ENCODE measurements at places on chromosomes 2 and 18.
A peak's percentile ranks its signal among the peaks of the same experiment; 100 is the strongest.

GRCh38 chr2:184037273-184037672 is 561.1 kb upstream of the ZNF804A start:
- no peak overlapping the region for H3K27ac ChIP-seq
- no peak for DNase-seq
- H3K36me3 ChIP-seq: no peaks in the 10 kb centered on the region
- H3K27me3 ChIP-seq: no peaks in the 10 kb centered on the region

- H3K4me3 ChIP-seq: no peak overlapping the region
- no peak overlapping the region for H3K27ac ChIP-seq
- no peaks in the 10 kb centered on the region for H3K27me3 ChIP-seq
Measured at GRCh38 chr2:5020116-5020875, 671.9 kb upstream of the SOX11 start.

- no peak for DNase-seq
- no peaks in the 10 kb centered on the region for H3K4me1 ChIP-seq
- H3K27ac ChIP-seq: no peak overlapping the region
- no peaks in the 10 kb centered on the region for H3K27me3 ChIP-seq
Measured at GRCh38 chr2:5230855-5231254, 461.3 kb upstream of the SOX11 start.

GRCh38 chr2:68753318-68753717 is 18.7 kb downstream of the ARHGAP25 start:
- H3K36me3 ChIP-seq: no peaks in the 10 kb centered on the region
- no peak for DNase-seq
- no peaks in the 10 kb centered on the region for H3K27me3 ChIP-seq
- H3K4me3 ChIP-seq: no peak overlapping the region
- H3K4me1 ChIP-seq: no peaks in the 10 kb centered on the region
- H3K27ac ChIP-seq: no peak overlapping the region

GRCh38 chr2:47429795-47430194 is 26.8 kb downstream of the MSH2 start:
- H3K36me3 ChIP-seq: peaks cover 5% of the 10 kb centered on the region
- DNase-seq: peak; percentile 62
- H3K27ac ChIP-seq: no peak overlapping the region

DNA sequence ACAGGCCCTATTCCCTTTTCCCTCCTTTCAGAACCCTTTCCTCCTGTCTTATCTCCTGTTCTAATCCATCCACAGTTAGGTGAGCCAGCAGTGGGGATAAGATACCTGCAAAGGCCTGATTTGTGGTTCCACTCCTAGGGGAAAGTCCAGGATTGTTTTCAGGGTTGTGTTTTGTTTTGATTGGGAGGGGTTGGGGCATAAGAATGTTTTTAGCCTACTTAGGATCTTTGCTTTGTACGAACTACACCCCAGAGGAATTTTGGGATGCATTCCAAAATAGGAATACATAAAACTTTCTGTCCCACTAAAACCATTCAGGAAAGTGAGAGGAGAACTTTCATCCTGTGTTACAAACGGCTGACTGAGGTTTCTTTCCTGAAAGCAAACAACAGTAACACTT is 150.8 kb upstream of the PGAP1 start:
- no peak overlapping the region for H3K4me3 ChIP-seq
- no peak overlapping the region for H3K27ac ChIP-seq
- H3K4me1 ChIP-seq: peaks cover 7% of the 10 kb centered on the region
- H3K27me3 ChIP-seq: no peaks in the 10 kb centered on the region
- no peaks in the 10 kb centered on the region for H3K36me3 ChIP-seq

GRCh38 chr2:149562324-149562723 is 25.3 kb downstream of the MMADHC start:
- H3K27ac ChIP-seq: no peak overlapping the region
- H3K4me3 ChIP-seq: peak overlapping the region; percentile 37
- H3K27me3 ChIP-seq: no peaks in the 10 kb centered on the region
- DNase-seq: peak; percentile 59
- 0 out of 2 replicates have a peak, but pooled peaks cover 1% of the 10 kb centered on the region for H3K36me3 ChIP-seq

GRCh38 chr2:192201116-192201515 is 6.4 kb upstream of the TMEFF2 start:
- no peak overlapping the region for H3K4me3 ChIP-seq
- no peak for DNase-seq
- H3K27ac ChIP-seq: no peak overlapping the region
- H3K27me3 ChIP-seq: peaks cover 15% of the 10 kb centered on the region
- H3K36me3 ChIP-seq: no peaks in the 10 kb centered on the region

DNA sequence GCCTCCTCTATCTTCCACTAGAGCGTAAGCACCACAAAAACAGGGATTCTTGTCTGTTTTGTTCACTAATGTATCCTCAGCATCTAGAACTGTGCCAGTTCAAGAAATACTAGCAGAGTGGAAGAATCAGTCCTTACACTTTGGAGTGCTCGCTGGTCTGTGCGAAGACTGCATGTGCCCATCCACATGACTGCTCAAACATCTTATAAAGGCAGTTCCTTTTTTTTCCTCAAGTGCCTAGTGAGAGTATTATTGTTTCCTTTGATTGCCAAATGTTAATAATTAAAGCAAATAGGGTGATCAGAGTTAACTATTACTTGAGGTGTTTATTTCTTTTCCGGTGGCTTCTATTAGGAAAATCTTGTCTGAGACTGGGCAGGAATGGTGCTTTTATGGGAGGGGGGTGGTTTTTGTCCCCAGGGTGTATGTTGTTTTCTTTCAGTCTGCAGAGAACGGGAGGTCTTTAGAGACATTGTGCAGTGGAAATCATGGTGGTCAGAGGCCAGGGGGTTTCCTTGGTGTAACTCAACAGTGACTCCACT is 45.6 kb upstream of the ITGB6 start:
- H3K36me3 ChIP-seq: no peaks in the 10 kb centered on the region
- DNase-seq: no peak
- no peak overlapping the region for H3K27ac ChIP-seq
- no peaks in the 10 kb centered on the region for H3K27me3 ChIP-seq

- no peaks in the 10 kb centered on the region for H3K4me1 ChIP-seq
- DNase-seq: no peak
- H3K36me3 ChIP-seq: no peaks in the 10 kb centered on the region
- no peak overlapping the region for H3K4me3 ChIP-seq
- no peak overlapping the region for H3K27ac ChIP-seq
- H3K27me3 ChIP-seq: no peaks in the 10 kb centered on the region
Measured at GRCh38 chr2:142796161-142796560, 81.3 kb upstream of the KYNU start.

- no peaks in the 10 kb centered on the region for H3K4me1 ChIP-seq
- no peaks in the 10 kb centered on the region for H3K36me3 ChIP-seq
- H3K4me3 ChIP-seq: no peak overlapping the region
- no peak for DNase-seq
- H3K27me3 ChIP-seq: no peaks in the 10 kb centered on the region
Measured at GRCh38 chr2:44531289-44531688, 169.5 kb downstream of the CAMKMT start.

- DNase-seq: no peak
- H3K4me3 ChIP-seq: no peak overlapping the region
- H3K27ac ChIP-seq: no peak overlapping the region
- no peaks in the 10 kb centered on the region for H3K36me3 ChIP-seq
Measured at GRCh38 chr2:179636100-179636980, 225.1 kb downstream of the ZNF385B start.

DNA sequence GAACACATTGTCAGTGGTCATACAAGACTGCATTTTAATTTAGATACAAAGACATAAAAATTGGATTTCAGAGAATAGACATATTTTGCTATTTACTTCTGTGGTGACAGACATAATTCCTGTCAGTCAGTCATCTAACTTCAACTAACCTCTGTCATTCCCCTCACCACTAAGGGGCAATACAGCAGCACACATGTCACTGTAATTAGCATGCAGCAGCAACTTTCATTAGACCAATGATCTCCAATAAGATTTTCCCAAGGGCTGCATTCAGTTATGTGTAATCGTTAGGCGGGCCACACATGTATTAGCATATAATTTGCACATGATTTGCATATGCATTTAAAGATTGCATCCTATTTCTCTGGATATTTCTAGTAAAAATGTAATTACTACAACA is 624.5 kb downstream of the NR4A2 start:
- no peak overlapping the region for H3K4me3 ChIP-seq
- no peaks in the 10 kb centered on the region for H3K36me3 ChIP-seq
- H3K27me3 ChIP-seq: no peaks in the 10 kb centered on the region
- no peak for DNase-seq
- no peak overlapping the region for H3K27ac ChIP-seq

DNA sequence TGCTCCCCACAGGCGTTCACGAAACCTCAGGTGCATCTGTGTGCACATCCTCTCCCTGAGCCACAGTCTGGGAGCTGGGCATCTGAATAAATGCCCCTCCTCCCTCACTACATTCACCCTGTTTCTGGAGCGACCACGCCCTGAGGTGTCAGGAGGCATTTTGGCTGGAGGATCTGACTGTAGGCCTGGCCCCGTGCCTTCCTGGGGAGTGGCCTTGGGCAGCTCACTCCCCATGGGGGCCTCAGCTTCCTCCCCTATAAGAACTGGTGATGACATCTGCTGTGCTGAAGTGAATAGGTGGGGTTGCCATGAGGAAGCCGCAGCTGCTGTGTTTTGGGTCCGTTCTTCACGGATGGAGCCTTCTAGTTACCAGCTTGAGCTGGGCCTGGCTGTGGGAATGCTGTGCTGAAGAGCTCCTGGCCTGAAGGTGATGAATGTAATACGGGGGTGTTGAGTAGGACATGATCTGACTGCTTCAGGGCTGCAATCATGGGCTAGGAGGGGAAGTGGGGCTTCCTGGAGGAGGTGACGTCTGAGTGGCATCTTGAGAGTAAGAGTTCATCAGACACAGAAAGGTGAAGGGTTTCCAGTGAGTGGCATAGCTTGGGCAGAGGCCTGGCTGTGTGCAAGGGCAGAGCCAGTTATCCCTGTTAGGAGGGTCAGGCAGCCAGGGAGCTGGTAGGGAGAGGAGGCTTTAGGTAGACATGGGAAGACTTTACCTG is 58.2 kb downstream of the GLI2 start:
- no peaks in the 10 kb centered on the region for H3K27me3 ChIP-seq
- peaks cover 13% of the 10 kb centered on the region for H3K36me3 ChIP-seq
- 0 out of 2 replicates have a peak overlapping the region, but pooled peaks have one; percentile 24 for H3K27ac ChIP-seq

GRCh38 chr2:85137156-85137555 is 4.0 kb downstream of the TCF7L1 start:
- peaks cover 24% of the 10 kb centered on the region for H3K36me3 ChIP-seq
- H3K4me1 ChIP-seq: peaks cover 11% of the 10 kb centered on the region
- H3K27ac ChIP-seq: no peak overlapping the region
- no peaks in the 10 kb centered on the region for H3K27me3 ChIP-seq
- DNase-seq: no peak

- no peaks in the 10 kb centered on the region for H3K27me3 ChIP-seq
- DNase-seq: no peak
- no peak overlapping the region for H3K27ac ChIP-seq
Measured at GRCh38 chr2:136214307-136215200, 96.6 kb upstream of the CXCR4 start.

- no peak overlapping the region for H3K27ac ChIP-seq
- peak; percentile 33 for DNase-seq
- no peaks in the 10 kb centered on the region for H3K27me3 ChIP-seq
- no peak overlapping the region for H3K4me3 ChIP-seq
Measured at GRCh38 chr2:15668611-15669305, 77.1 kb downstream of the DDX1 start.

GRCh38 chr2:61055557-61055956 is 10.1 kb upstream of the SANBR start:
- no peak overlapping the region for H3K4me3 ChIP-seq
- H3K4me1 ChIP-seq: peaks cover 6% of the 10 kb centered on the region
- DNase-seq: peak; percentile 64

GRCh38 chr2:24307961-24308360 is 52.4 kb downstream of the ITSN2 start:
- no peak overlapping the region for H3K4me3 ChIP-seq
- peak overlapping the region; percentile 76 for H3K27ac ChIP-seq
- no peaks in the 10 kb centered on the region for H3K27me3 ChIP-seq
- DNase-seq: peak; percentile 39
- peaks cover 5% of the 10 kb centered on the region for H3K36me3 ChIP-seq
- H3K4me1 ChIP-seq: peaks cover 4% of the 10 kb centered on the region

DNA sequence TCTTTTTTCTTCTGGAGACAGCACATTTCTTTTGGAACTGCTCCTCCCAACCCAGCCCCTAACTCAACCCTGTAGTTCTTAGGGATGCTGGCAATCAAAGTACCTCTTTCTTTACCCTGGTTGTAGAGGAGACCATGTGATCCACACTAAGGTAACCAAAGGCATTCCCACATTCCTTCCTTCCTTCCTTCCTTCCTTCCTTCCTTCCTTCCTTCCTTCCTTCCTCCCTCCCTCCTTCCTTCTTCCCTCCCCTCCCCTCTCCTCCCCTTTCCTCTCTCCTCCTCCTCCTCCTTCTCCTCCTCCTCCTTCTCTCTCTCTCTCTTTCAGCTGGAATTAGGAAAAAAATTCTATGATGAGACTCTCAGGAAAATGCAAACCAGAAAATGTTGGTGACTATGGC is 13.8 kb upstream of the RAPH1 start:
- no peak overlapping the region for H3K4me3 ChIP-seq
- H3K36me3 ChIP-seq: no peaks in the 10 kb centered on the region
- no peak overlapping the region for H3K27ac ChIP-seq
- no peak for DNase-seq

DNA sequence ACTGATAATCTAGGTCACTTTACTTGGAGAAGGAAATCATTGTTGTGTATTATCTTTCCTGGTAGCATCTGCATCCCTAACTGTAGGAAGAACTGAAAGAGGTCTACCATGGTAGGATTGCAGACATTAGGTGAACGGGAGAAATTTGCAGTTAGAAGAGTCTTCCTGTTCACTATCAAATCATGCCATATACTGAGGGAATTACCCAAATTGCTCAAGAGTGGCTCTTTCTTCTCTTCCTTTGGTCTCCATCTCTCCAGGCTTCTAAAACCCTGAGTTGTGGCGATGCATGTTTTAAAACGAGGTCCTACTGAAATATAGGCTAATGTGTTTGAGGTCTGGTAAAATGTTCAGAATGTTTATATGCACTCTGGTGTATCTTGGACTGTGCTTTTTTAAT is 85.3 kb upstream of the HK2 start:
- H3K27me3 ChIP-seq: no peaks in the 10 kb centered on the region
- peaks cover 9% of the 10 kb centered on the region for H3K4me1 ChIP-seq
- no peaks in the 10 kb centered on the region for H3K36me3 ChIP-seq
- no peak overlapping the region for H3K4me3 ChIP-seq

DNA sequence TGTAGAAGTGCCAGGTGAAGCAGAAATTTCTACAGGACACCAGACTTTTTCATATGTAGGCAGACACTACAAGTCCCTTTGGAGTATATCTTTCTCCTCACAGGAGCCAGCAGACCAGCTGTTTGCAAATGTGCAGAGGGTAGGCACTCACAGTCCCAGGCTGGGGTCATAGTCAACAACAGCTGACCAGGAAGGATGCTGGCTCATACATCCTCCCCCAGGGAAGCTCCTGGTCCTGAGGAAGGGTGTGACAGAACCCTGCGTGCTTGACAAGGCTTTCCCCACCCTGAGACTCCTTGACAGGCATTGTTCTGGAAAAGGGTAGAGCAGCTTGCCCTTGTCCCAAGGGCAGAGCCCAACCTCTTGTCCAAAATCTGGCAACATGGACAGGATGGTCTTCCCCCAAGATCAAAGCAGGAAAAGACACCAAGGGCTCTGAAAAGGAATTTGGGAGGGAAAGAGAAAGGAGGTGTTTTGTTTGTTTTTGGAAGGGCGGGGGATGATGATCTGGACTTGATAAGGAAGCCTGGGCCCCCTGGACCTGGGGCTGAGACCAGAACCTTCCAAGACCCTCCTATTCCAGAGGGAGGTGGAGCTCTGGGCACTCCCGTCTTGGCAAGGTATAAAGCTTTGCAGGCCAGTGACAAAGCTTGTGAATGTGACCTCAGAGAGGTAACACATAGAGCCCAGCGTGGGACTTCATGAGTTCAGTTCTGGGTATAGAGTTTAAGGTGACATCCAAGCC is 87.1 kb downstream of the GFPT1 start:
- no peak for DNase-seq
- H3K4me3 ChIP-seq: no peak overlapping the region
- H3K36me3 ChIP-seq: no peaks in the 10 kb centered on the region
- peaks cover 20% of the 10 kb centered on the region for H3K4me1 ChIP-seq

All from IMR-90 (cell line).